Activated CD4-positive, alpha-beta T cell treated with anti-CD3 and anti-CD28 coated beads for 36 hours (primary cell): ENCODE measurements at places on chromosomes 7 and 10.

- DNase-seq = no peak
These were observed 308.1 kb upstream of the FZD8 start for GRCh38 chr10:35950226-35950625.

GRCh38 chr7:136293272-136293671, 316.1 kb upstream of the MTPN start:
- no peak for DNase-seq

- DNase-seq = peak; percentile 73
These were observed 70.4 kb downstream of the COA1 start for GRCh38 chr7:43658718-43659548.

- DNase-seq = no peak
These were observed 18.1 kb upstream of the MACC1 start for GRCh38 chr7:20235288-20235687.

- no peak for DNase-seq
These were observed 46.1 kb downstream of the EPHB4 start for GRCh38 chr7:100781255-100781654.

GRCh38 chr10:85864868-85865526, 501.6 kb downstream of the GRID1 start:
- DNase-seq = no peak

GRCh38 chr7:143381427-143382125, 431 bp downstream of the ZYX start:
- peak; percentile 51 for DNase-seq

DNA sequence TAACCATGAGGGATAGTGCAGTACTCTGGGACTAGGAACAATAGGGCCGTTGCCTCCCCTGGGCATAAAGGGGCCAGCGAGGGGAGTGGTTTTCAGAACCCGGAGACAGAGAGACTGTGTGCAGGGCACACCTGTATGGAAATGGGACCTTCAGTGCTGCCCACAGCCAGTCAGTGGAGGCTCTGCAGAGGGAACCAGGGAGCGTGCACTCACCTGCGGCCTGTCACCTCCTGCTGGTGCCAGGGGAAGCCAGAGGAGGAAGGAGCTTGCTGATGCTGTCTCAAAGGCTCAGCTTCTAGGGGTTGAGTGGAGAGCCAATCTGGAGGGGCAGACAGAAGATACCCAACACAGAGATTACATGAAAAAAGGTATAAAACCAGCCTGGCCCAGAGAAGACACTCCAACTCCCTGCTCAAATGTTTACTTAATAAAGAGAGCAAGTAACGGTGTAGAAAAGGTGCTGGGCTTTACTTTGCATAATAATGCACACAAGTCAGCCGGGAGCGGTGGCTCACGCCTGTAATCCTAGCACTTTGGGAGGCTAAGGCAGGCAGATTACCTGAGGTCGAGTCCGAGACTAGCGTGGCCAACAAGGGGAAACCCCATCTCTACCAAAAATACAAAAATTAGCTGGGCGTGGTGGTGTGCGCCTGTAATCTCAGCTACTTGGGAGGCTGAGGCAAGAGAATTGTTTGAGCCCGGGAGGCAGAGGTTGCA, 35.5 kb upstream of the WAPL start:
- DNase-seq = no peak

- DNase-seq = no peak
These were observed 31.3 kb downstream of the PLAC9 start for GRCh38 chr10:80163741-80164341.

DNA sequence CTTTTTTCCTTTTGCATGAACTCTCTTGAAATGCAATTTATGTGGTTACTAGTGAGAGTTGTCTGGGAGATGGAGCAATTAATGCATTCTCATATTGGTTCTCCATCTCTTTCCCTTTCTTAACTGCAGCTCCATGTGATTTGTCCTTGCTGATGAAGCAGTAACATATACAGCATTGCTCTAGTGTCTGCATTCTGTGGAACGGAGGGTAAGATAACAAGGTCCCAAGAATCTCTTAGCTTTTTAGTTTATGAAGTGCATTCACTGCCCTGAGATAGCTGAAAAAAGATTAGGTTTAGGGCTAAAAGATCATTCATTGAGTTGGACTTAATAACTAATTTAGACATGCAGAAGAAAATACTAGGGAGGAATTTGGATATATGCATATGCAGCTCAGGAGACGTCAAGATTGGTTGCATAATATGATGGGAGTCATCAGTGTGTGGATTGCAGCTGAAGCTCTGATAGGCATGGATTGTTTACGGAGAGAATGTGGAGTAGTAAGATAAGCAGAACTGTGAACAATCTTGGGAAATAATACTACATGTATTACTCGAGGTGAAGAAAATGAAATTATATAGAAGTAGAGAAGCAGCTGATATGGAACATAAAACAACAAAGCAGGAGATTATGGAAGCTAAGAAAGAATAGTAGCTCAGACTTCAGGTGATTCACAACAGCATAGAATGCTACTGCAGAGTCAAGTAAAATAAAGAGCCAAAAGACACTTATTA, 404.7 kb downstream of the ARL4A start:
- DNase-seq = no peak

- DNase-seq = no peak
These were observed 61.1 kb downstream of the FOXI2 start for GRCh38 chr10:127798111-127798510.

DNA sequence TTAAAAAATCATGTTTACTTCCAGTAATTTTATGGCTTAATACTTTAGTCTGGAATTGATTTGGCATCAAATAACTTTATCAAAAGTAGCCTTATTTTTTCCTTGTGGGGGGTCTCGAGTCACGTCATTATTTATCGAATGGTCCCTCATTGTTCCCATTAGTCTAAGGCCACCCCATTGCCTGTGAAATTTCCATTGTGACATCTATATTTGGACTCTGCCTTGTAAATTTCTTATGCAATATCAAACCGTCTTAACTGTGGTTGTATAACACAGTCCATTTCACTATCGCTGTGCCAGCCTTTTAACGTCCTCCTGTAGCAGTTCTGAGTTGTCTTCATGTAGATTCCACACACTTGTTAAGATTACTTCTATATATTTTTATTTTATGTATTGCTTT, 103.9 kb upstream of the RET start:
- no peak for DNase-seq

DNA sequence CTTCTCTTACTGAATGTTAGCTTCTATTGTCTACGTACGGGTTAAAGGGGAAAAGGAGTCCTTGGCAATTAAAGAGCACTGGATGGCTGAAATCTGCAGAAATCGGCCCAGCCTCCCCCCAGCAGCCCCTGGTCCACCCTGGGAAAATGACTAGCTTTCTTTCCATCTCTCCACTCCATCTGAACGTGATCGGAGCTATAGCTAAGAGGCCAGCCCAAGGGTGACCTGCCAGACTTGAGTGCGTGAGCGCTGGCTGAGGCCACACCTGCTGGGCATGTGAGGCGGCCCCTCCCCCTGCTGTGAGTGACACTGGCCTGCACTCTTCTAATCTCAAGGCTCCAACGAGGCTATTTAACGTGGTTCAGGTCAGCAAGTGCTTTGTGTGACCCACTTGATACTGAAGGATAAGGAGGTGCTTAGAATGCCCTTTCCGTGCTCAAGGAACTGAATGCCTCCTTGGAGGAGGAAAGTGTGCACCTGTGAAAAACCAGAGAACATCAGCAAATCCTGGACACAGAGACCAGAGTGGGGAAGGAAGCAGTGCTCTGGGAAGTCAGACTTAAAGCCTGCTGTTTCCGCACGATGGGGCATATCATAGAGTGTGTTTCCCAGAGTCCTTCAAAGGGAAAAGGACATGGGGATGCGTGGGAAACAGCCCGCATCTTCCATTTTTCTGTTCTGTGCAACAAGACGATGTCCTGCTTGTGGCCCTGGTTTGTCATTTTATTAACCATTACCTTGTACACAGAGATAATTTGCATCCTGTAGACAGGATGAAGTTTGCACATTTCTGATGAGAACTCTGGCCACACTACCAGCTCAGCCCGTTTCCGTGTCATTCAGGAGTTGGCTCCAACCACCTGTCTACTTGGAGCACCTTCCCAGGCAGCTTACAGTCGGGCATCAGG, 12.5 kb upstream of the MNX1 start:
- DNase-seq = no peak

- DNase-seq = peak; percentile 83
These were observed 9.9 kb downstream of the NYAP1 start for GRCh38 chr7:100493476-100494264.

- no peak for DNase-seq
These were observed 333.7 kb downstream of the RNLS start for GRCh38 chr10:88249450-88249849.

GRCh38 chr7:130419658-130420057, 21.2 kb downstream of the CEP41 start:
- DNase-seq = peak; percentile 24

DNA sequence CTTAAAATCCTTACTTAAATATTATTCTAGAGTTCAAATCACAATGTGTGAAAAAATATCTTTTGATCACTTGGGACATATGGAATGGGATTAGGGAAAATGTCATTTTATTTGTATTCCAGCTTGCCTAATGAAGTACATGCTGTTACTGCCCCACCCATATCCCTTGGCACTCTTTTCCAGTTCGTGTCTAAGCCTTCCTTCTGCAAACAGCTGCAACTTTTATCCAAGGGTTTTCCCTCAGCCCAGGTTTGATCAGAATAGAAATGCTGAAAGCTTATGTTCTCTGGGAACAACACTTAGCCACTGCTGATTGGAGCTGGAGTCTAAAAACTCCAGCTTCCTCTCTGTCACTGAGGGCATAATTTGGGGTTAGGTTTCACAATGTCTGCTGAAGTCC, 214.1 kb upstream of the FAM3C start:
- no peak for DNase-seq

DNA sequence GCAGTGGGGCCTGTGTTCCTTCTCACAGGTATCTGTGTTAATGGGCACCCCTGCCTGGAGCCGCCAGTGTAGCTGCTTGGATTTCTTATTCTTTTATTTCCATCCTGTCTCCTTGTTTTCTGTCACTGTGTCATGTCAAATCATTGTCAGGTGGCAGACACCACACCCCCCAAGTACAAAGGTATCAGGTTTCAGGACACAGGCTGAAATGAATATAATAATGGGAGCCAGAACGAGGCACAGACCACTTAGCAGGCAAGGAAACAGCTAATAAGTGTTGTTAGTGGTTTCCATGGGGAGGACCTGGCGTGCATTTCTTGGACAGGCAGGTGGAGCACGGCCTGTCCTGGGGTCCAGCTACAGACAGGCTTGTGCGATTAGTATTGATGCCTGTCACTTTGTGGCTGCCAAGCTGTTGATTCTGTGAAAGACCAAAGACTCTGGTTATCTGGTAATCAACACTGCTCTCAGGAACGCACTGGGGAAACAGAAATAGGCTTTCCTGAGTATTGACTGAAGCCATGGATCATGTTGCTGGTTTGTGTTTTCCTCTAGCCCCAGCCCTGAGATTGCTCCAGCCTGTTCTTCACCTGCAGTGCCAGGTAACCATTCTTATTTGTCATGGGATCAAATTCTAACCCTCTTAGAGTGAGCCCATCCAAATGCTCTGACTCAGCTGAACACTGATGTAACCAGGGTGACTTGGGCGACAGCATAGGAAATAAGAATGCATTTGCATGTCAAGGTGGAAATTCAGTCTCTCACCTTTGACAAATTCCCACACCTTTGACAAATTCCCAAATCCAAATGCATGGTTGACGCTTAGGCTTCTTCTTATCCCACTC, 1002.0 kb downstream of the LRMDA start:
- DNase-seq = no peak

DNA sequence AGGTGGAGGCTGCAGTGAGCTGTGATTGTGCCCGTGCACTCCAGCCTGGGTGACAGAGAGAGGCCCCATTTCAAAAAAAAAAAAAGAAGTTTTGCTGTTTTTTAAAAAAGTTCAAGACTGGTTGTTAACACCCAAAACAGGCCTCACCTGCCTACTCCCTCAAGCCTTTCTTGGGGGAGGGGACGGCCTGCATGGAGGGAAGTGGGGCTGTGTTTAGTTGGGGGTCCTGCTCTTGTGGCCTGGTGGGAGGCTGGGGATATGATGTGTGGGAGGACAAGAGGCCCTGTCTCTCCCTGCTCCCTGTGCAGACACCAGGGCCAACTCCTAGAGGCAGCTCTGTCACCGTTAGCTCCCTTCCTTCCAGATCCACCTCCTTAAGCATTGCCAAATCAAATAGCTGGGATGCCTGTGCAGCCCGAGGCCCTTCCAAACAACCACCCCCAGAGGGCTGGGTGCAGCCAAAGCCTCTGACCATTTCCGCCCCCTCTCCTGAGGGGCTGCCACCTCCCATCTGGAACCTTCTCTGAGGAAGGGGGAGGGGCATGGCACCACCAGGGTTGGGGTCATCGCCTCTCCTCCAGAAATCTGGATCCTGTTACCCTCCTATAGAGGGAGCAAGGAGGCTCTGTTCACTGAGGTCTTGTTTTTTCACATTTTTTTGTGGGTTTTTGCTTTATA, 32.9 kb upstream of the ANKRD2 start:
- no peak for DNase-seq

- no peak for DNase-seq
These were observed 8.5 kb upstream of the GLCCI1 start for GRCh38 chr7:7959979-7960670.

DNA sequence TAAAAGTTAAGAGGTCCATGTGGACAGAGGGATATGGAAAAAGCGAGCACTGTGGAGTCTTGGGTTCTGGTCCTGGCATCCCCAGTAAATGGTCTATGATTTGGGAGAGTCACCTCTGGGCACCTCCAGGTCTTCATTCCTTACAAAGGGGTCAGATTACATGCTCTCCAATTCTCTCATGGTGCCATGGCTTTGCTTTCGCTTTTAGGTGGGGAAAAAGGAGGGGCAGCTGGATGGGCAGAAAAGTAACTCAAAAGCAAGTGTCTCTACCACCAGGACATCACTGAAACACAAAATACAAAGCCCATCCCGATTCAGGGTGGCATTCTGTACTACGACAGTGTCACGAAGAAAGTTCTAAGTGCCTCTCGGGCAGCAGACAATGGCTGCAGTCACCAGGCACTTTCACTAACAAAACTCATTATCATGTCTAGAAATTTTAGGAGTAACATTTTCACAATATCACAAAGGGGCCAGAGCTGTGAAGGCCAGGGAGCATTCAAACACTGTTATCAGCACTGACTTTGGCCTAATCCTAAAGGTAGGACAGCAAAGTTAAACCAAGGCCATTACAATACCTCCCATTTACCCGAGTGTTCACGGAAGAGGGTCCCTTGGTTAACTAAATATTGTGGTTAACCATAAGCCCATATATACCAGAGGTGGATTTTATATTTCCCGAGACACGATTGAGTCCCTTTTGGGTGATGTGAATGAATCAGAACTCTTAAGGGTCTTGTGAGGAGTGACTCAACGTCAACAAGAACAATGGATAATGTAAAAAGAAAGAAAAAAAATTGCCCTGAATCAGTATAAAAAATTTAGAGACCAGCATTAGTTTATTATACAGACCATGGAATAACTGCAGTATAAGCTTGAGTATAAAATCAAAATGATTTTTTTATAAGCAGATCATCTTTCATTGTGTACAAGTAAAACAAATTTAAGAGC, 2.5 kb downstream of the PSAP start:
- DNase-seq = no peak

- DNase-seq = no peak
These were observed 16.9 kb upstream of the STMP1 start for GRCh38 chr7:135645296-135645904.
